ENCODE measurements at places on chromosomes 7 and 10. TPM values are rescaled to one million over a fixed set of nuclear protein-coding genes. Genes with fewer than 3 reads are reported as not detected.

DNA sequence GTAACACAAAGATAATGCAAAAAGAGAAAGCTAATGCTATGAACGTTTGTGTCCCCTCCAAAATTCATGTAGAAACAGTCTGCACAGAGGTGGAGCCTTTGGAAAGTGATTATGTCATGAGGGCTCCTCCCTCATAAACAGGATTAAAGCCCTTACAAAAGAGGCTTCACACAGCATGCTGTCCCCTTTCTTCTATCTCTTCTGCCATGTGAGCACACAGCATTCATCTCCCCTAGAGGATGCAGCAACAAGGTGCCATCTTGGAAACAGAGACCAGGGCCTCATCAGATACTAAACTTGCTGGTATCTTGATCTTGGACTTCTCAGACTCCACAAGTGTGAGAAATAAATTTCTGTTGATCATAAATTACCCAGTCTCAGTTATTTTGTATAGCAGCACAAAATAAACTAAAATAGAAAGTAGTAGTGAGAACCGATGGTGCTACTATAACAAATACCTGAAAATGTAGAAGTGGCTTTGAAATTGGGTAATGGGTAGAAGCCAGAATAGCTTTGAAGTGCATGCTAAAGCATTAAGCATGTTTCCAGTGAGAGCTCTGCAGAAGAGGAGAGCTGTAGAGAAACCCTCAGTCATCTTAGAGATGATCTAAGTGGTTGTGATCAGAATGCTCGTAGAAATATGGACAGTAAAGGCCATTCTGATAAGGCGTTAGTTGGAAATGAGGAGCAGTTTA lies 108.7 kb downstream of the DNAJC1 start:
- no peak for DNase-seq

GRCh38 chr10:8275911-8276310 lies 221.4 kb downstream of the GATA3 start:
- DNase-seq: no peak

The ACSM6 gene
- total RNA-seq: not detected

The FASTK gene
- total RNA-seq: 84.2 TPM

The LRRC61 gene
- total RNA-seq: 5.0 TPM

The DGKI gene
- total RNA-seq: not detected

DNA sequence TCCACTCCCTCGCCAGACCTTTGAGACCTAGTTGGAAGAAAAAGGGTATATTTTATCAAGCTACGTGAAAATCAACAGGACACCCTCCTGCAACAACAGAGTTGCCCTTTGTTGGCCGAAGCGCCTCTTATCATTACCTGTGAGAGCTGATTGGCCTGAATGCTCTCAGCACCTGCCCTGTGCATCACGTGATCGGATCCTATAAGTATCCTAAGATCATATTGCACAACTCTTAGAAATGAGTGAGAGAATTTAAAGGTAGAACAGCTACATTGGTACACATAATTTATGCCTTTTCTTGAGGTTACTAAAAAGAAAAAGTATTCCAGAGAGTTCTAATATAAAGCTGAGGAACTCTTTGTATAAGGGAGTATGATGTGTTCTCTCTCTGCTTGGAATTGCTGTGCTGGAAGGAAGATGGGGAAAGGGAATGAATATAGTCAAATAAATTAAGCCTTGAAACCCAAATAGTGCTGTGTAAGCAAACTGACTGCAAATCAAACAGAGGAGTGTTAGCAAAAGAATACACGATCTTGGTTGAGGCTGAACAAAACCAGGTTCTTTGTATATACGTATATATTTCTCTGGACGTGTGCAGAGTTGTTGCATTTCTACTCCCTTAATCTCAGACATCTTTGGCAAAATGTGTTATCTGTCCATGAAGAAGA lies 69.3 kb downstream of the LRRC4 start:
- no peak for DNase-seq

The OR6V1 gene
- total RNA-seq: not detected

DNA sequence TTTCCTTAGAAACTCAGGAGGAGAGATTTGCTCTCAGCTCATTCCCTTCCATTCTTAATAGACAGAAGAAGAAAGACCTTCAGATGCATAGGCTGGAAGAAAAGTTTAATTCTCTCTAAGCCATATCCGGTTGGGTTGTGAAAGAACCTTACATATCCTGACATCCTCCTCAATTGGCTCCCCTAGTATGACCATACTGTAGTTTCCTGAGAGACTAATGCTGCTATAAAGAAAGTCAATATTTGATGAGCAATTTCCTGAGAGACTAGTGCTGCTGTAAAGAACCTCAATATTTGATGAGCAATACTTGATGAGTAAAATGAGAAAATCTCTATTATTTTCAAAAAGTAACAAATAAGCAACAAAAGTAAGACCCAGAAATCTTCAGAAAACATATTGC lies 888.5 kb upstream of the SORCS1 start:
- DNase-seq: no peak

DNA sequence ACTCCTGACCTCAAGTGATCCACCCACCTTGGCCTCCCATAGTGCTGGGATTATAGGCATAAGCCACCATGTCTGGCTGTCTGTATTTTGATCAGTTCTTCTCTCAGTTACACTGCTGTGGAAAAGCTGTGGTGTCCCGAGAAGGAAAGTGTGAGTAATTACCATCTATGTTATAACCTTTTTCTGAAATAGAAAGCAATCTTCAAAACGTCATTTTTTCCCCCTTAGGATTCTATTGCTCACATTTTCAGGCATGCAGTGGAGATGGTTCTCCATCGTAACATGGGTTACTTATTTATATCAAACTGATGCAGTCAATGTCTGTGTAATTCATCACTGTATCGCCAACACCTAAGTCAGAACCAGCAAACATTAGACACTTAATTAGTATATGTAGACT lies 103.5 kb upstream of the FAM3C start:
- no peak for DNase-seq

The CPN1 gene
- total RNA-seq: not detected

- no peak for DNase-seq
These were observed 72.4 kb downstream of the ABCC2 start for GRCh38 chr10:99854860-99855259.

Measured in CD4-positive, alpha-beta T cell (primary cell).